Neural progenitor cell (in vitro differentiated cells): ENCODE measurements at places on chromosomes 6 and 20.

DNA sequence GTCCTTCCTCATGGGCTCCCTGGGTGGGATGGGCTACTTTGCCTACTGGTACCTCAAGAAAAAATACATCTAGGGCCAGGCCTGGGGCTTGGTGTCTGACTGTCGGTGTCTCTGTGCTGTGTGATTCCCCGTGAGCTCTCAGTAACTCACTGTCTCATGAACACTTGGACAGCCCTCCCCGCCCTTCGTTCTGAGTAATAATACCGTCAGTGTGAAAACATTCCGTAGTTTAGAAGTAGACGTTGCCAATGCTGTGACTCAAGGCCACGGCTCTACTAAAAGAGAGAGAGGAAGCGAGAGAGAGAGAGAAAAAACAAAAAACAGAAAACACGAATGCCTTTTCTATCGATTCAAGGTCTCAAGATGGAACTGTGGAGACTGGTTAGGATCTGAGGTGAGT is 31.8 kb downstream of the FITM2 start:
- no peak for DNase-seq

DNA sequence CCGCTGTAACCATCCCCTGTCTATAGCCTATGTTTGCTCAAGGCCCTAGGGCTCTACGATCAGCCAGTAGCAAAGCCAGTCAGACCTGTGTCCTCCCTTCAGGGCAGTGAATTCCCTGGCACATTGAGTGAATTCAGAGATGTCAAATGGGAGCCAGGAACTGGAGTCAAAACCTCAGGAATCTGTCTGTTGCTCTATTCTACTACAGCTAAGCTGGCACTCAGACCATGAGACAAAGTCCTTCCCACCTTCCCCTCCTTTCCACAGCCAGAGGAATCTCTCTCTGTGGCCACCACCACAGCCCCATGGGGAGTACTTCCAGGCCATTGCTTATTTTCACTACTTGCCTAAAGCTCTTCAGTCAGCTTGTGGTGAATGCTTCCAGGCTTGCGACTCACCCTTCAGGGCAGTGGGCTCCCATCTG is 82.0 kb downstream of the PKIB start:
- DNase-seq: no peak

DNA sequence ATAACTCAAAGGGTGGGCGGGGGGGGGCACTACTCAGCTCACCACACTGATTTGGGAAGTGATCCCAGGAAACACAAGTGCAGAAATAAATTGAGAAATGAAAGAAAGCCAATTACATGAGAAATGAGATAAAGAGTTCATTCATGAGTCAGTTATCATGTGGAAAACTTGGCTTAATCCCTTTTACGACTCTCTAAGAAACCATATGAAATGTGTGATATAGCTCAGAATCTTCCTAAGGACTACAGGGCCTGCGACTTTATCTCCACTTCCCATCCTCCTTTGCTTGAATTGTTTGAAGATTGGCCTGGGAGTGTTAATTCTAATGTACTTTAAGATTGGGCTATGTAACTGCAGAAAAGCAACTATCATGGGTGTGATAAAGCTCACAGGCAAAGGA is 3.6 kb upstream of the BTN2A2 start:
- DNase-seq: no peak

- no peak for DNase-seq
Observed at GRCh38 chr6:127031511-127031910, 87.0 kb upstream of the RSPO3 start.

DNA sequence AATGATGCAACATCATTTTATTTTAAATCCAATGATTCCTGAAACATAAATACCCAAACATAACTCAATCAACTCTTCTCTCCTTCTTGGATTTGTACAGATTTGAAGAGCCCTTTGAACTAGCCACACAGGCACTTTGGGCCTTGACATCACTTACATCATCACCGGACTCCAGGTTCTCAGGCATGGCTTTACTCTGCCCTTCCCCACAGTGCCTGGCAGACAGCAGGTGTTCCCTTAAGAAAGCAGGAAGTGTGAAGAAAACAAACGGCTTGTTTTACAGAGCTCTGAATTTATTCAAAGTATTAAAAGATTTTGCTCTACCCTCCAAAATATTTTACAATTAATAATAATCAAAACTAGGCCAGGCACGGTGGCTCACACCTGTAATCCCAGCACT is 54.8 kb upstream of the GCM1 start:
- DNase-seq: no peak

DNA sequence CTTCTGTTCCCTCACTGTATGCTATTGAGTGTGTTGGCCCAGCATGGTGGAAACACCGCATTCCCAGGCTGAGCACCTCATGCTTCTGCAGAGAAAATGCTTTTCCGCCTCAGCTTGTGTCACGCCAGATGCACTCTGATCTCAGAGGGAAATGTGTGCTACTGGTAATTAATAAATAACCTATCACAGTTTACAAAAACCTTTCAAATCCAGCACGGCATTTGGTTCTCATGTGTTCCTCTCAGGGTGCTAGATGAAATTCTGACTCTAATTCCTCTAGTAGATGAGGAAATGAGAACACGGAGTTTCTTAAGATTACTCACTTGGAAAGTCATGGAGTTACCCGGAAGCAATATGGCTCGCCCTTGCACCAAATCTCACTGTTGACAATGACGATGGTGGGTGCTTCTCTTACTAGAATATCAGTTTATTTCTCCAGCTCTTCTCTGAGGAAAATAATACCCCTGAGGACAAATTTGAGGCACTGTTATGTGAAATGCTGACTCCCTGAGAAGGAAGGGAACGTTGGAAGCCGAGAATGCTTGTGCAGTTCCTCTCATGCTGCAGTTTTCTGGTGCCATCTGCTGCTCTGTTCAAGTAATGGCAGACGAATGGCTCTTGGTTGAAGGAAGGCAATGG is 116.6 kb downstream of the RNF144B start:
- peak; percentile 83 for DNase-seq

GRCh38 chr6:142648036-142648451 is 296.9 kb downstream of the HIVEP2 start:
- DNase-seq: no peak

GRCh38 chr20:49380337-49380780 is 102.1 kb downstream of the KCNB1 start:
- peak; percentile 50 for DNase-seq

GRCh38 chr6:4736371-4736873 is 39.8 kb upstream of the CDYL start:
- no peak for DNase-seq

- DNase-seq: peak; percentile 67
Observed at GRCh38 chr20:20207291-20207690, 155.0 kb downstream of the CFAP61 start.

- DNase-seq: no peak
Observed at GRCh38 chr6:32149092-32149755, 2.5 kb downstream of the PRRT1 start.

GRCh38 chr6:149384464-149384863 is 15.6 kb upstream of the SUMO4 start:
- DNase-seq: no peak

DNA sequence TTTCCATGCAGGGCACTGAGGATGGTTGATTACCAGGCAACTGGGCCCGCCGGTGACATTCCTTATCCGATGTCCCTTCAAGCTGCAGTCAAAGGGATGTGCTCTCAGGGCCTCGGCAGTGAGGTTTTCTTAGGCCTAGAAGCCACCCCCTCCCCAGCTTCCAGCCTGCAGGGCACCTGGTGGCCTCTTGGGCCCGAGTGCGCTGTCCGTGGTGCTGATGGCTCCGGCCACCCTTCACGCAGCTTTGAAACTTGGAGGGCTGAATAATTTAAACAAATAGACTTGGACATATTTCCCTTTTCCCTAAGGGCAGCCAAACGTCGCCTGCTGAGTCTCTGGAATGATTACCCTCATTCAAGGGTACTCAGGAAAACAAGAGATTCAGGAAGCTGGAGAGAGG is 8.9 kb upstream of the MLN start:
- peak; percentile 94 for DNase-seq

GRCh38 chr20:53180928-53181362 is 208.8 kb downstream of the TSHZ2 start:
- no peak for DNase-seq

DNA sequence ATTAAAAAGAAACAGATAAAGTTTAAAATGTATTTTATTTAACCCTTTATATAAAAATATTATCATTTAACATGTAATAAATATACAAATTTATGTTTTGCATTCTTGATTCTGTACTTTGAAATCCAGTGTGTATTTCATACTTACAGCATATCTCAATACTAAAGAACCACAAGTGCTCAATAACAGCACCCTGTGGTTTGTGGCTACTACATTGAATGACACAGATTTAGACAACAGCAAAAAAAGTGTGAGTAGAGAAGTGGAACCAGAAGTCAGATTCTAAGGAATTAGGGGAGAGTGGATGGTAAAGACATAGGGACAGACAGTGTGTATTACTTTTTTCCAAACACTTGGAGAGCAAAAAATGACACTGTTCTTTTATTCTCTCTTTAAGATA is 524.5 kb downstream of the BMP2 start:
- DNase-seq: no peak

GRCh38 chr6:101178748-101179147 is 214.8 kb upstream of the GRIK2 start:
- DNase-seq: no peak

DNA sequence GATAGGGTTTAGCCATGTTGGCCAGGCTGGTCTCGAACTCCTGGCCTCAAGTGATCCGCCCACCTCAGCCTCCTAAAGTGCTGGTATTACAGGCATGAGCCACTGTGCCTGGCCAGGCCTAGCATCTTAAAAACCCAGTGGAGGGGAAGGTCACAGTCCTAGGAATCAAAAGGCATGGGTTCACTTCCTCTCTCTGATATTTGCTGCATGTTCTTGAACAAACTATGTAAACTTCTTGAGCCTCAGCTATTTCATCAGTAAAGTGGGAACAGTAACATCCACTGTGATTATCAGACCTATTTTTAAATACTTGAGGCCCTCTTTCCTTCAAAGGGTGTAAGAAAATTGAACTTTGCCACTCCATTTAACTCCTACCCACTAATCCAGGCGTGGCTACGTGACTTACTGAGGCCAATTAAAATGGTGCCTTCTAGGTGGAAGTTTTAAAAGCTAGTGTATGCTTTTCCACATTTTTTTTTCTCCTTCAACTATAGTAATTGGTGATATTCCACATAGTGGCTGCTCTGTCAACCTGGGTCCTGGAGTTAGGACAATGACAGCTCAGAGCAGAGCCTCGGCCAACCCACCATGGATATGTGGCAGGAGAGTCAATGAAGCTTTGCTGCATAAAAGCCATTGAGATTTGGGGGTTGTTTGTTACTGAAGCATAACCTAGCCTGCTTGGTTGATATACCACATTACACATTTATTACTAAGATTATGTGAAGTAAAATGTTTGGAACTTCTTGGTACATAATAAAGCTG is 32.2 kb upstream of the IER3 start:
- DNase-seq: no peak

GRCh38 chr6:35025232-35026188 is 115.6 kb downstream of the TCP11 start:
- DNase-seq: no peak

DNA sequence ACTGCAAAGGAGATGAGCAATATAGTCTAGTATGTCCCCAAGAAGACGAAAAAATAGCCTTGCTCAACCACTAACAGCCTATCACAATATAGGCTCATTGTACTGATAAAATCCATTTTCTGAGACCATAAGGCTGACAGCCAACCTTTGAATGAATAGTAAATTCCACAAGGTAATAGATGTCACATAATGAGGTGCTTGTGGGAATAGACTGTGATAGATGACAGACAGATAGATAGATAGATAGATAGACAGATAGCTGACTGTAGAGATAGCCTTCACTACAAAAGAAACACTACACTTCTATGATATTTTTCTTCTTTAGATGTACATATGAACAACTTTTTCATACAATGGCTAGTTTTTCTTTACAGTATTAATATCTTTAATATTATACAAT is 760.3 kb upstream of the NRSN1 start:
- no peak for DNase-seq

- no peak for DNase-seq
Observed at GRCh38 chr6:134949927-134950326, at the start of gene ALDH8A1. Gene ALDH8A1 (minus strand): TSS chr6:134950101. CDS start chr6:134950053, 48 bp downstream.

GRCh38 chr6:154872542-154873114 is 122.5 kb upstream of the TIAM2 start:
- peak; percentile 49 for DNase-seq

GRCh38 chr6:27674882-27675281 is 202.0 kb upstream of the ZNF184 start:
- no peak for DNase-seq

DNA sequence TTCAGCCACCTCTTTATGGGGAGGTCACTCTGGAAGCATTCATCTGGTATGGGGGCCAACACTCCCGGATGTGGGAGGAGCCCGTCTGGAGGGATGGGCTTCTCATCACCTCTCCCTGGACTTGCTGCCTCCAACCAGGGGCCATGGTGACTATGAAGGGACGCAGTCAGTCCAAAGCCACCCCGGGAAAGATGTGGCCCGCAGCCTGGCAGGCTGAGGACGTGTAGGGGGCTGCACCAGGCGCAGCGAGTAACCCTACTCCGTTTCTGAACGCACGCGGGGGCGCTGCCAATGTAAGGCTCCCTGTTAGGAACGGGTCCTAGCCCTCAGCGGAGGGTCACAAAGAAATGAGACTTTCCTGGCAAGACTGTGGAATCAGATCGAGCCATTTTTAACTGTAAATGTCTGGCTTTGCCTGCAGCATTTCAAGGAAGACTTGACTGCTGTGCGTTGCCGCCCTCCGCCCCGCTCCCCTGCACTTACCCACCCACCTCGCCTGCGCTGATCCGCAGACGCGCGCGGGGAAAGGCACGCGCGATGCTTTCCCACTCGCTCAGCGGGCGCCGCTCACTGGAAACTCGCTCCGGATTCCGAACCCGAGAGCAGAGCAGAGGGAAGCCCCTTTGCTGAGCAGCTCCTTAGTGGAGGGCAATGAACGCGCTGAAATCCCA is 55.1 kb downstream of the IL20RA start:
- DNase-seq: peak; percentile 58

DNA sequence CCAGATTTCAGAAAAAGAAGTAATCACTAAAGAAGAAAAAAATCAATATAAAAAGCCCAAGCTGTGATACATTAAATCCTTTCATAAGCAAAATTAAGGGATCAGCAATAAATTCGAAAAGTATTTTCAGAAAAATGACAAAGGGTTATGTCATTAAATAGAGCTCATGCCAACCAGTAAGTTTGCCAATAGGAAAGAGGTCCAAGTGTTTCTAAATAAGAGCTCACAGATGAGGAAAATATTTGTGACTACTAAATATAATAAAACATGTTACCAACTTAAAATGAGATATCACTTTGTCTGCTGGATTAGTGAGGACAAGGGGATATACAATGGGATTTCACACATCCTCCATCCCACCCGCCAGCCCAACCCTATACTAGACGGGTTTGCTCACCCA is 140.3 kb upstream of the EYA4 start:
- DNase-seq: no peak

DNA sequence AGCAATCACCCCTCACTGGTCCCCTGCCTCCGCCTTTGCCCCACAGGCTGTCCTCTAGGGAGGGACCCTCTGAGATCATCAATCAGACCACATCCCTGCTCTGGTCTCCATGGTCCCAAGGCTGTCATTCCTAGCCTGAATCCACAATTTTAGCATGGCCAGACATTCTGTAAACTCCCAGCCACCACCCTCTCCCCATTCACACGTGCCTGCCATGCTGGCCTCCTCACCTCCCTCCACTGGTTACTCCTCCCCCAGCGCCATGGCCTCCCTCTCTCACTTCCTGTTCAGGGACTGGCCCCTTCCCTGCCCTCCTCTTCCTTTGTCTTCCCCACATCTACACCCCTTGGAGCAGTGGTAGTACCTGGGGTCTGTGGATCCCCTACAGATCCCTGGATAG is 150.7 kb upstream of the MLN start:
- DNase-seq: no peak
